ENCODE measurements at places on chromosomes 3 and 15. TPM values are rescaled to one million over a fixed set of nuclear protein-coding genes. Genes with fewer than 3 reads are reported as not detected.

Gene SEMA3G
- total RNA-seq = 13.6 TPM

Gene TBC1D23
- 35.2 TPM for total RNA-seq

Gene EXD1
- not detected for total RNA-seq

GRCh38 chr3:43072361-43072760 is 33.5 kb downstream of the POMGNT2 start:
- H3K4me1 ChIP-seq = no peaks in the 10 kb centered on the region
- H3K36me3 ChIP-seq = no peaks in the 10 kb centered on the region
- DNase-seq = no peak
- no peak overlapping the region for H3K27ac ChIP-seq
- H3K4me3 ChIP-seq = no peak overlapping the region

DNA sequence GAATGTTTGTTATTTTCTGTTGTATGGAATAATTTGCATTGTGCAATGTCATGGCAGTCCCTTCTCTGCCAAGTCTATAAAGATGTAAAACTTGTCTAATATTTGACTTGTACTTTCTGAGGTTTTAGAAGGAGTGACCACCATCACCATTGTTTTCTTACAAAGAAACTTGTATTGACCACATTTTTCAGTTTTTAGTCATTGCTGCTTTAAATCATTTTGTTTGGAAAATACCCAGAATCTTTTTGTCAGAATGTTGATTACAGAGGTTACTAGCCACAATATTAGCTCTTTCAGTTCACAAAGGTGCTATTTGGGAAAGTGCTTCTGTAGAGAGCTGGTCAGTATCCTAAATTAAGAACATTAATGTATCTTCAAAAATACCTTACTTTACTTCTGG is 532.4 kb upstream of the GBE1 start:
- no peak for DNase-seq
- H3K27me3 ChIP-seq = no peaks in the 10 kb centered on the region
- no peak overlapping the region for H3K4me3 ChIP-seq
- no peak overlapping the region for H3K27ac ChIP-seq
- H3K36me3 ChIP-seq = no peaks in the 10 kb centered on the region

DNA sequence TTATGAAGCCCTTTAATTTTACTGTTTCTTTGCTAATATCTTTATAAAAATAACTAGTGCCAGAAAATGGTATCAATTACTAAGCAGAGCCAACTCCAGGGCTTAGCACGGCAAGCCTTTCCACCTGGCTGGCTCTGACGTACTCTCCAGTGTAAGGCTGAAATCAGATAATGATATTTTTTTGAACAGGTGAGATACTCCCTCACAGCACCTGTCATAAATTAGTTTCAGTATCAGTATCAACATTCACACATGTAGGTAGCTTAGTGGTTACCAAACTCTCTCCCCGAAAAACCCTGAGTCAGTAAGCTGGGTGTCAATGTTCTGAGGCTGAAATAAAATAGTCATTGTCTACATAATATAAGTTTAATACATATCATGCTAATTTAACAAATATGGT is 710.1 kb downstream of the SQOR start:
- no peak for DNase-seq
- no peaks in the 10 kb centered on the region for H3K36me3 ChIP-seq
- no peaks in the 10 kb centered on the region for H3K27me3 ChIP-seq
- H3K4me3 ChIP-seq = no peak overlapping the region

- peaks cover 61% of the 10 kb centered on the region for H3K4me1 ChIP-seq
- no peaks in the 10 kb centered on the region for H3K36me3 ChIP-seq
- peak; percentile 53 for DNase-seq
- no peak overlapping the region for H3K4me3 ChIP-seq
Observed at GRCh38 chr15:90020021-90020735, 19.1 kb downstream of the ZNF710 start.

DNA sequence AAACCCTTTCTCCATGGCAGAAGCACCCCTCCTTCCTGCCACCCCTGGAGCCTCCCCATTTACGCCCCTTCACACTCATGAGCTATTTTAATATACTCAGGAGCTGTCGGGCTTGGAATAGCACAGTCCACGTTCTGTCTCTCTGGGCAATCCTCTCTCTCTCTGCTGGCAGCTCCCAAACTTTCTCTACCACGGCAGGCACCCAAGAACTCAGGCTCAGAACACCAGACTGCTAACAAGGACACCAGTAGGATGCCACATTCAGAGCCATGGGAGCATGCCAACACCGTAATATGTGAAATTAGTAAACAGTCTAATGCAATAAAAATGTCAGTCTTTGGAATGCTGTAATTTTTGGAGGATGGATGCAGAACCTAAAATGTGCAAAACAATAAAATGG is 19.3 kb downstream of the TNFAIP8L3 start:
- H3K4me1 ChIP-seq = no peaks in the 10 kb centered on the region
- no peak overlapping the region for H3K4me3 ChIP-seq
- peak overlapping the region; percentile 3 for H3K27ac ChIP-seq
- peak; percentile 52 for DNase-seq
- no peaks in the 10 kb centered on the region for H3K36me3 ChIP-seq
- no peaks in the 10 kb centered on the region for H3K27me3 ChIP-seq

- H3K4me1 ChIP-seq = no peaks in the 10 kb centered on the region
- no peak overlapping the region for H3K4me3 ChIP-seq
- no peaks in the 10 kb centered on the region for H3K27me3 ChIP-seq
- no peak overlapping the region for H3K27ac ChIP-seq
- no peak for DNase-seq
Observed at GRCh38 chr15:79341396-79341795, 30.5 kb downstream of the TMED3 start.

GRCh38 chr3:185943760-185944106 is 5.9 kb upstream of the TRA2B start:
- DNase-seq = no peak
- H3K27me3 ChIP-seq = no peaks in the 10 kb centered on the region
- H3K27ac ChIP-seq = no peak overlapping the region
- H3K4me3 ChIP-seq = no peak overlapping the region
- peaks cover 9% of the 10 kb centered on the region for H3K4me1 ChIP-seq
- no peaks in the 10 kb centered on the region for H3K36me3 ChIP-seq

GRCh38 chr3:188174317-188175044 is 20.5 kb downstream of the LPP start:
- H3K27me3 ChIP-seq = no peaks in the 10 kb centered on the region
- peaks cover 13% of the 10 kb centered on the region for H3K36me3 ChIP-seq
- H3K4me1 ChIP-seq = peaks cover 62% of the 10 kb centered on the region
- DNase-seq = no peak

All from heart left ventricle (tissue), 16 donors.